ENCODE measurements at places on chromosomes 2 and 18.

GRCh38 chr2:238974501-238975166 is 126.7 kb downstream of the TWIST2 start:
- no peak for DNase-seq

- DNase-seq: no peak
Observed at GRCh38 chr2:80971-81736, 34.8 kb upstream of the FAM110C start.

DNA sequence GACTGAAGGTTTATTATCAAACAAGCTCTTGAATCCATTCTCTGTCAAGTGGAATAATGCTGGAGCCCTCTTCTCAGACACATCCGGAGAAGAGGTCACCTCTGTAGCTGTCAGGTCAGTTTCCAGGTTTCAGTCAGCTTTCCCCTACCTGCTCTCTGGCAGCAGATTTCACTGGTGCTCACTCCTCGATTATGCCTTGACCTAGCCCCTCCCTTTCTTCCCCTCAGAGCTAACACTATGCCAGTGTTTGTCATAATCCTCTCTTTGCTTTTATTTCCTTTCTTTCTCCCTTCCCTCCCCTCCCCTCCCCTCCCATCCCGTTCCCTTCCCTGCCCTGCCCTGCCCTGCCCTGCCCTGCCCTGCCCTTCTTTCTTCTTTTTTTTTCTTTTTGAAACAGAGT is 22.5 kb upstream of the PLEKHM3 start:
- peak; percentile 23 for DNase-seq

GRCh38 chr2:136114382-136114781 is 3.6 kb downstream of the CXCR4 start:
- DNase-seq: no peak

- no peak for DNase-seq
Observed at GRCh38 chr2:148622366-148622765, 22.2 kb upstream of the EPC2 start.

GRCh38 chr18:35524226-35524625 is 26.5 kb upstream of the INO80C start:
- DNase-seq: no peak

- DNase-seq: no peak
Observed at GRCh38 chr2:15302154-15302553, 259.0 kb downstream of the NBAS start.

DNA sequence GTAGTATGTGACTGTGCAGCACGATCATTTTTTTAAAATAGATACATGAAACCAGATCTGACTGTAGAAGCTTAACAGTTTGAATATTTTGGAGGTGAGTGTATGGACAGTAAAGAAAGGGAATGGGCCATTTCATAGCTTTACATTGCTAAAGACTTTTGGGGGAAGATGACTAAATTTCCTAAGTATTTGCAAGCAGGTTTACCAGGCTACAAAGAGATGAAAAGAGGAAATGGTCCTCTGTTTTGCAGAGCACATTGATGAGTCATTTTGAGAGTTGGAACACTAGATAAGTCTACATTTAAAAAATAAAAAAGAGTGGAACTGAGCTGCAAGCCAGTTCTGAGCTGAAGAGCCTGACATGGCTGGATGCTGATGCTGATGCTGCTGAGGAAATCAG is 115.7 kb upstream of the LRATD1 start:
- no peak for DNase-seq

DNA sequence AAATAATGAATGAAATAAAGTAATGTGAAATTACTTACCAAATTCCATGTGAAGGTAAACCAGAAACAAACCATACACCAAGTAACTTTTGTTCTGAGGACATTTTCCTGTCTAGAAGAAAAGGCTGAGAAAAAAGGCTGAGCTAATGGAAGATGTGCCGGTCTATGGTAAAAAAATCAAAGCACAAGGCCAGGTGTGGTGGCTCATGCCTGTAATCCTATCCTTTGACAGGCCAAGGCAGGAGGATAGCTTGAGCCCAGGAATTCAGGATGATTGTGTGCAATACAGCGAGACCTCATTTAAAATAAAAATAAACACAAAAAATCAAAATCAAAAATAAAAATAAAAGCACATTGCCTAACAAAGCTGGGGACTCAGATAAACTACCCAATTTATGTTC is 6.7 kb downstream of the ORC4 start:
- DNase-seq: peak; percentile 4

- DNase-seq: no peak
Observed at GRCh38 chr2:28532399-28532798, 36.5 kb downstream of the PLB1 start.

DNA sequence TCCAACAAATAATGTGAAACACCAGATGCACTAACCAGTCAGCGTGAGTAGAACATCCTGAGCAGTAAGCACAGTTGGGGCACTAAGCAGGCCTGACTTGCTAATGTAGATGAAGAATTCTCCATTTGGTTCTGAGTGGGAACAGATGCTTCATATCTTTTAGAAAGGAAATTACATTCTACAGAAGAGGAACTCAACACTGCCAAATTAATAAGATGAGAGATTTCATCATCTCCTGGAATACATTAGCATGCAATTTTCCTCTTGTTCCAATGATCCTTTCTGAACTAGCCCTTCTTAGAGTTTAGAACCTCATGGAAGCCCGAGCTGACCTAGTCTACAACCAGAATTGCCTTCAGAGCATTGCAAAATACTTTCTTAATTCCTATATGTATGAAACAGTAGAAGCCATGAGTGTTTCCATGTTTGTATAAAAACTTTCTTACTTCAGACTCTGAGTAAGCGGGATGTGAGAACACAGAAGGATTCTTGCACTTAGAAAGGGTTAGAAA is 34.8 kb downstream of the COL5A2 start:
- DNase-seq: no peak

Data from NCI-H82 (cell line).